Stimulated activated CD8-positive, alpha-beta memory T cell treated with anti-CD3 and anti-CD28 coated beads, Interleukin-7, amount 100 ng/mL, for 4 hours (primary cell): ENCODE measurements at places on chromosomes 2 and 18.

DNA sequence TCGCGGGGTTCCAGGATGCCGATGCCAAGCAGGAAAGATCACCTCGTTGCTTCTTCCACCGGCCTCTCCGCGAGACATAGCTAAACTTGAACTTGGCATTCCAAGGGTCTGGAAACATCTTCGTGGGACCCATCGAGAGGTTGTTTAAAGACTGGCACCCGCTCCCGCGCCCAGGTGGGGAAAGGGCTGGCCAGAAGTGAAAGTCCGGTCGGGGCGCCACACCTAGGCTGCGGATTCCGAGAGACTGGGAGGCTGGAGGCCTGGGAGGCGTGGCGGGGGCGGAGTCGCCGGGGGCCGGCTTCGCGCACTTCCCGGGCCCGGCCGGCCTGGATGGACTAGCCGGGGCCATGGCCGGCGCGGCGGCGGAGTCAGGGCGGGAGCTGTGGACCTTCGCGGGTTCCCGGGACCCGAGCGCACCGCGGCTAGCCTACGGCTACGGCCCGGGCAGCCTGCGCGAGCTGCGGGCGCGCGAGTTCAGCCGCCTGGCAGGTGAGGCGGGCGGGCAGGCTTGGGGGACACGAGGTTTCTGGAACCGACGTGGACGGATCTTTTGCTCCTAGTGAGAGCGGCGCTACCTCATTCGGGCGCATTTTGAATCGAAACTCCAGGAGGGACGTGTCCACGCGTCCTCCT is at the start of gene MOCOS:
TSS of gene MOCOS (plus strand) at position 305 of the 633 bp plus-strand sequence. CDS start at position 348, 43 bp downstream.
- no peak for DNase-seq

GRCh38 chr2:239309398-239310245 is 91.2 kb downstream of the HDAC4 start:
- DNase-seq, result no peak

DNA sequence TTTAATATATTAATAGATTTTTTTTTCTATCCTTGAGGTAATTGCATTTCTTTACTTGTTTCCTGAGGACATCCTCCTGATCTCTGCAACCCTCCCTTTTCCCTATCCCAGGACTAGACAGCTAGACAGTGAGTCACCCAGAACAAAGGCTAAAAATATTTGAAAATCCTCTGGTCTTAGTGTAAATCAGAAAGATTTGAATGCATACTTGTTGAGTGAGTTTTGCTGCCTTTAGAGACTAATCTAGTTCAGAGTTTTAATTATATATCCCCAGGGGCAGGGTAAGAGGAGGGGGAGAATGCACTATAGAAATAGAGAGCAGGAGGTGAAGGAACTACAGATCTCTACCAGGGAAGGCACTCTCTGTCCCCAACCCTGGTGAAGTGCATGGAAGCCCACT is 202.3 kb upstream of the TCF4 start:
- no peak for DNase-seq

DNA sequence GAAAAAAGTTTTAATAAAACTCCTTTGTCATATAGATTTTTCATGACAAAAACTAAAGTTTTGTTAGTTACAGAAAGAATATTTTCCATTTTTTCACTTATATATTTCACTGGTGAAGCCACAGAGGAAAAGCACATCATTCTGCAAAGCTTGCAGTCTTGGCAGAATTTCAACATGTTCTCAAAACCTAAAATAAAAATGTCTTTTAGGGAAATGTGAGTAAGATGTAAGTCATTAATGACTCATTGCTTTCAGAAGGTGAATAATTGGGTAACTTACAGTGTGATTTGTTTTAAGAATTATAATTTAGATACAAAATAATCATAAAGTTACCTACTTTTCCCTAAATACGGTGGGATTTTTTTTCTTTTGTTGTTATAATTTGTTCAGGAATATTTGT is 43.4 kb upstream of the TNFRSF11A start:
- no peak for DNase-seq

GRCh38 chr2:62304429-62305417 is 108.8 kb downstream of the B3GNT2 start:
- peak; percentile 52 for DNase-seq

- DNase-seq, result peak; percentile 69
These were observed 765 bp upstream of the ID2 start for GRCh38 chr2:8680822-8681760.

DNA sequence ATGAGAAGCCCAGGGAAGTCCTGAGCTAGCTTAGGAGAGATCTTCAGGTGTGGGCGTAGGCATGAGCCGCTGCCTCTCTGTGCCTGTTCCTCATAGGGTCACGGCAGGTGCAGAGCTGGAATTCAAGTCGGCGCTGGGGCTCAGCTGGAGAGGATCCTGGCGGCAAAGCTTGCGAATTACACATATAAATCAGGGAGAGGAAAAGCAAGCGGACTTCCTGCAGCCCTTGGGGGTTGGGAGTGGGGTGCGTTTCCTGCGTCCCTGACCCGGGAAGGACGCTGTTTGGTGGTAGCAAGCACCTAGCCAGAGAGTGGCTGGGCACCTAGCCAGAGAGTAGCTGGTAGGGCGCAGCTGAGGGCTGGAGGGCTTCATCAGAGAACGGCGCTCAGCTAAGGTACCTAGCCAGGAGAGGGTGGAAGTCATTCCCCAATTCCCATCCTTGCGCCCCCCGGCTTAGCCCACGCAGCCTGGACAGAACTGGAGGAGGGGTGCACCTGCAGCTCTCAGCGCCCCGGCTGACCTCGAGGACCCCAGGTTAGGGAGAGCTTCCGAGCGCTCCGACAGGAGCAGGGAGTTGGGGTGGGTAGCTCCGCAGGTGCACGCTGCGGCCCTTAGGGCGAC is 459 bp upstream of the EFR3B start:
- DNase-seq, result no peak

GRCh38 chr2:151770995-151771394 is 36.7 kb upstream of the NEB start:
- DNase-seq, result no peak

DNA sequence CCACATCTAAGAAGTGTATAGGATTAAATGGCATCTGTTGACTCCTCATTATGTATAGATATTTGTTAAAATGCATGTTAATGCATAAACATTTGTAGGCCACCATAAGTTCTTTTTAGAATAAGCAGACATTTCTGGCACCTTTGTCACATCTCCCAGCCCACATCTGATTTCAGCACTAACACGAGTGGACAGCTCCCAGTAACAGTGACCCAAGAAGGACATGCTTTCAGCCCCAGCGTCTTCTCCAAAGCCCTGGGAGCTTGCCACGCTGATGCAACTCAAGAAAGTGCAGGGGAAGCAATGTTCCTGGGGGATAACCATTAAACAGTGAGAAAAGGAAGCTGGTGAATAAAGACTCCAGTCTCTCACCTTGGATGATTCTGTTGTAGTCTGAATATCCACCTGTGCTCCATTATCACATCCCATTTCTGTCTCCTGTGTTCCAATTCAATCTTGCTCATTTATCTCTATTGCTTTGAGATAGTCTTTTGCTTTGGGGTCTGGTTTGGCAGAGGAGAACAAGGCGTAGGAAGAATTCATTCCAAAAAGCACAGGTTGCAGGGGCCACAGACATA is 182.6 kb upstream of the THSD7B start:
- DNase-seq, result no peak

DNA sequence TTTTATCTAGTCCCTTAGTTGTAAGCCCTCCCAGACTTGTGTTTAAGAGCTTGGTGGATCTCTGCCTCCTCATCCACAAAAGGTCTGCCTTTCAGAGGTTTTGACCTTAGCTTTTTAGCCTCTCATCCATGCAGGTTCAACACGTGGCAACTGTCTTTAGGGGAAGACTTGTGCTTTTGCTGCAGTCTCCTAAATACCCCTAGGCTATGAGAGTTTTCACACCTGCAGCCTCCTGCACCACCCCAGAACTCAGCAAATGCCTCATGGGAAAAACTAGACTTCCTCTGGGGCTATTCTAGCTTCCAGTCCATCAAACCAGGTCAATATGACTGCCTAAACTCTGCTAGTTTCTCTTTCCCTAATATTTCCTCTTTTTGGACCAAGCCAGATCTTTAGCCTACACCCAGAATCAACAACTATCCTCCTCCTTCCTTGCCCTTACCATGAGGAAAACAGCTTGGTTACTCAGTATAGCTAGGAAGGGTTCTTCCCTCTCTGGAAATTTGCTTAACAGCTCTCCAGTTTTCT is 132.3 kb upstream of the RIOK3 start:
- DNase-seq, result no peak

DNA sequence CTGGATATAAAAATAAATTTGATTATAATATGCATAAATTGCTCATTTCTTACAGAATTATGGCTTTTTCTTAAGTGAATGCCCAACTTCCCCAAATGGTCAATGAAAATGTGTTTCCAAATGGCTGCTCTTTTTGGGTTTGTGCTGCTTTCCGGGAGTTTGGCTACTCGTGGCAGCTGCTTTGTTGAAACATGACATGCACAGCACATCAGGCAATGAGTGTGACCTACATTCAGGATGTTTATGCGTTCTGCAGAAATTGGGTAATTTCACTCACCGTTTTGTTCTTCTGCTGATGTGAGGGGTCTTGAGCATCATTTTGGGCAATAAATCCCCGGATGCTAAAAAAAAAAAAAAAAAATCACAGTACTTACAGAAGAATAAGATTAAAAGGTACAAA is 825.0 kb upstream of the KLHL29 start:
- DNase-seq, result no peak

DNA sequence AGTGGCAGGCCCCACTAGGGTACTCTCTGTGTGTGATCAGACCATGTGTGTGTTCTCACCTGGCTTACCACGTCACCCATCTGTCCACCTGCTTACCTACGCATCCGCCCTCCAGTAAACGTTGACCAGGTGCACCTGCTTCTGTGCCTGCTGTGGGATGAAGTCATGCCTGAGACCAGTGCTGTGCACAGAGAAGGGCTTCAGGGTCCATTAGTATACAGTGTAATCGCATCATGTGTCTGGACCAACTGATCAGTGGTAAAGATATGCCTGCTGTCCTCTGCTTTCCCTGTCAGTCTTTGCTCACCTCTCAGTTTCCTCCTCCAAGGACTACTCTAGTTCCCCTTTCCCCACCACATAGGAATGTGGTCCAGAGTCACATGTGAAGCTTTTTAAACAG is 109.3 kb downstream of the FHOD3 start:
- DNase-seq, result no peak

GRCh38 chr2:195899226-195899625 is 169.4 kb downstream of the DNAH7 start:
- no peak for DNase-seq

GRCh38 chr2:95698146-95698545 is 106.3 kb downstream of the TRIM43 start:
- no peak for DNase-seq

- DNase-seq, result no peak
These were observed 141.1 kb downstream of the HNMT start for GRCh38 chr2:138105358-138105757.

DNA sequence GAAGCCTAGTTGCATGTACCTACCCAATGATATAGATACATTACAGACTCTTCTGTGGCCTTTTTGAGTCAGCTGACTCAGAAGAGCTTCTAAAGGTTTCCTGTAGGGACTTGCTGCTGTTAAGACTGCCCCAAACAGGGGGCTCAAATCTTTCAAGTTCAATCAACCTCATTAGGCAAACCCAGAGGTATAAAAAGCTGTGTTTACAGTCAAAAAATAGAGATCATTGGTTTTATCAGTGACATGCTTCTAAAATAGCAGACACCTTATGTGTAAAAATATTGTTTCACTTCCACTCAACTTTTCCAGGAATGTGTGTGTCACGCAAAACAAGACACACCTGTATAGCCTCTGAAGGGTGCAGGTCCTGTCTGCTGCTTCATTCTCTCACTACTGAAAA is 624.3 kb upstream of the FANCL start:
- DNase-seq, result no peak

GRCh38 chr2:40374543-40375240 is 77.2 kb downstream of the SLC8A1 start:
- no peak for DNase-seq

GRCh38 chr2:129491308-129491707 is 488.2 kb upstream of the RAB6C start:
- no peak for DNase-seq

GRCh38 chr2:24214880-24215279 is 40.0 kb downstream of the FAM228A start:
- DNase-seq, result no peak

DNA sequence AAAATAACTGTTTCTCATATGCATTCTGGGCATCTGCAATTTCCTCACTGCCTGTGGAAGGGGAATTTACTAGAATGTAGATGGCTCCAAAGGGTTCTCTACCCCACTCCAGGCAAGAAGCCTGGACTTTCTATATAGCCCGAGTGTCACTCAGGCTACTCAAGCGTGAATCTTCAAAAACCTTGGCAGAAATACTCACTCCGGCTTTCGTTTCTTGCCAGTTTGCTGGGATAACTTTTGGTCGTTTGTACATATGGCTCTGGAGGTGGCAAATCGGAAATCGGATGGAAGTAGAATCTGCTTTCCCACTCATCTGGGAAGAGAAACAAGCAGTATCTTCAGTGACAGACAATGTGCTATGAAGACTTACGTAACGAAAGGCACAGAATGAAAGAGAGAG is 30.7 kb downstream of the WIPF1 start:
- no peak for DNase-seq

DNA sequence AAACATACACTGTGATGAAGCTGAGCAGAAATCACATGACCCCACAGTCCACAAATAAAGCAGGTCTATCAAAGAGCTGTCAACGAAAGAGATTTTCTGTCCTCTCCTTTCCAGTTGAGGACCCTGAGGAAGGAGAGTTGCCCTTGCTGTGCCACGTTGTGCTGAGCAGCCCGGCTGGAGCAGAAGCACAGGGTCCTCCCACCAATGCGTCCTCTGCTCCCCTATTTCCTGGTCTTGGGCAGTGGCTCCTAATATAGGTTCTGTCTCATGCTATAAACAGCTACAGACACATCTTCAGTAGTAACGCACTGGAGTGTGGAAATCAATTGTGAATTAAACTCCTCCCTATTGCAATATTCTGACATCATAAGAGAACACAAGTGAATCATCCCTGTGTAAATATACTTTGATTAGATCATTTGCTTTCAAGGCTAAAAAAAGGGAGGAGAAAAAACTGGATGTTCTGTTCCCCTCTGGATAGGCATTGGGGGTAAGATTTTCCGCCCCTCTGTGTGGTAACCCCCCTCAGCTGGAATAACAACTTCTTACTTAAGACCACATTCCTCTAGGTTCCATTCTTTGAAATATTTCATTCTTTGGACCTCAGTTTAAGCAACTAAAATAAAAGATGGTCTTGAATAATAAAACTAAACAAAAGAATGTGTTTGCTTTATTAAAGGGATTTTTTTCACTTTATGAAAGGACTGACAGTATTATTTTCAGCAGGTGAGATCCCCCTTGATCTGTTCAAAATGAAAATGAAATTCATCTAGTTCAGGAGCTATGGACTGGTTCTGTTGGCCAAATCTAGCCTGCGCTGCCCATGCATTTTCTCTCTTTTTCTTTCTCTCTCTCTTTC is 8.3 kb upstream of the RHOB start:
- no peak for DNase-seq

GRCh38 chr2:75595541-75596395 is 35.0 kb upstream of the EVA1A start:
- no peak for DNase-seq

- DNase-seq, result no peak
These were observed 41.3 kb downstream of the LHCGR start for GRCh38 chr2:48714245-48714644.

- no peak for DNase-seq
These were observed 7.5 kb downstream of the MOCOS start for GRCh38 chr18:36194600-36195315.

GRCh38 chr2:151265991-151266390 is 4.3 kb upstream of the RBM43 start:
- no peak for DNase-seq
